SK-N-SH (cell line): ENCODE measurements at places on chromosomes 13 and 19.

DNA sequence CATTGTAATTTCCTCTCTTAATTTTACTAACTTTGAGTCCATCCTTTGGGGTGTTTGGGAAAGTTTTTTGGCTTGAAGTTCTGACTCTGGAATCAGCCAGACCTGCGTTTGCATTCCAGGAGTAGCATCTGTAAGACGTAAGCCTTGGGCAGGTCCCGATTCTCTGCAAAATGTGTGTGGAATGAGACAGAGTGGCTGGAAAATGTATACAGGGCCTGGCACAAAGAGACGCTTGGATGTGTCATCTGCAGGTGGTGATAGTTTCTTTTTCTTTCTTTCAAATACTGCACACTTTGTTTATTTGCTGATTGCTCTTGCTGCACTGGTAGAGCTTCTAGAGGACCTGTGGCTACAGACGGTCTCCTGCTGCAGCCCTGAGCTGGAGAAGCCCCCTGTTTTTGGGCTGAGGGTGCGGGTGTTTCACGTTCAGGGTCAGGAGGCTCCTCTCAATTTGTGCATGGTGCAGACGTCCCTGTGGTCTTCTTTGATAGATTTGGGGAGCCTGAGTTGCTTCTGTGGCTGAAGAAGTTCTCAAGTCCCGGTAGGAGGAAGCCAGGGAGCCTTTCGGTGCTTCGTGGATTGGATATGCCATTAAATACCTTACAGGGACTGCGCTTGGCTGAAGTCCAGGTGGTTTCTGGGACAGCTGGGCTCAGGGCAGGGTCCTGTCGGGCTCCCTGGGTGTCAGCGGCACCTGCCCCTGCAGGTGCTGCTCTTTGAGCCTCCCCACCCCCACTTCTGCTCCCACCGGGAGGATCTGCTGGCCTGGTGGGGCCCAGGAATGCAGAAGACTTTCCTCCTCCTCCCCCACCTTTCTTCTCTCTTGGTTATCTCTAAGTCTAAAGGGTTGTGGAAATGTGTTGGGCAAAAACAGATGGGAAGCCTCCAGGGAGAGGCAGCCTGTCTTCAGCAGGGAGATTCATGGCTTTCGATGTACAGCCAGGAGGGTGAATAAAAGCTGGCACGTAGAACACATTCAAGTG lies 44.0 kb upstream of the GAS6 start:
- no peak for DNase-seq

DNA sequence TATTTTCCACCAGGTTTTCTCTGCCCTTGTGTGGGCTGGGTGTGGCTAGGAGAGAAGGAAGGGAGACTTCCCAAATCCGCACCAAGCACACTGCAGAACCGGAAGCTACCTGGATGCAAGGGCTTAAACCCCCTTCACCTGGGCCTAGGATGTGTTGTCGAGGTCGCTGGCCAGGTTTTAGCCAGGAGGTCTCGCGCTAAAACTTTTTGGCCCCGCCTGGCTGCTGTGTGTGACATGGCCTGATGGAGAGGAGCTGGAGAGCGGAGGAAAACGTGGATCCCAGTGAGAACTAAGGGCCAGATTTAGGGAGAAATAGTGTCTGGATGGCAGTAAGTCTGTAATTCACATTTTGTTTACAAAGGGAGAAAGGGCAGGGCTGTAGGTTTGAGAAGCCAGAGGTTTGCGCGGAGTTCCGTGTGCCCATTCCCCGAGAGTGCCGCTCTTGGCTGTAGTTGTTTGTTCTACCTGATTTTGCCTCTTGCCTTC lies 3.1 kb upstream of the TSHZ3 start:
- DNase-seq = peak; percentile 19

GRCh38 chr13:50509771-50510441 lies 333.6 kb downstream of the DLEU7 start:
- DNase-seq = no peak

- DNase-seq = peak; percentile 82
These were observed 9.5 kb downstream of the ADAMTSL5 start for GRCh38 chr19:1503089-1503924.

DNA sequence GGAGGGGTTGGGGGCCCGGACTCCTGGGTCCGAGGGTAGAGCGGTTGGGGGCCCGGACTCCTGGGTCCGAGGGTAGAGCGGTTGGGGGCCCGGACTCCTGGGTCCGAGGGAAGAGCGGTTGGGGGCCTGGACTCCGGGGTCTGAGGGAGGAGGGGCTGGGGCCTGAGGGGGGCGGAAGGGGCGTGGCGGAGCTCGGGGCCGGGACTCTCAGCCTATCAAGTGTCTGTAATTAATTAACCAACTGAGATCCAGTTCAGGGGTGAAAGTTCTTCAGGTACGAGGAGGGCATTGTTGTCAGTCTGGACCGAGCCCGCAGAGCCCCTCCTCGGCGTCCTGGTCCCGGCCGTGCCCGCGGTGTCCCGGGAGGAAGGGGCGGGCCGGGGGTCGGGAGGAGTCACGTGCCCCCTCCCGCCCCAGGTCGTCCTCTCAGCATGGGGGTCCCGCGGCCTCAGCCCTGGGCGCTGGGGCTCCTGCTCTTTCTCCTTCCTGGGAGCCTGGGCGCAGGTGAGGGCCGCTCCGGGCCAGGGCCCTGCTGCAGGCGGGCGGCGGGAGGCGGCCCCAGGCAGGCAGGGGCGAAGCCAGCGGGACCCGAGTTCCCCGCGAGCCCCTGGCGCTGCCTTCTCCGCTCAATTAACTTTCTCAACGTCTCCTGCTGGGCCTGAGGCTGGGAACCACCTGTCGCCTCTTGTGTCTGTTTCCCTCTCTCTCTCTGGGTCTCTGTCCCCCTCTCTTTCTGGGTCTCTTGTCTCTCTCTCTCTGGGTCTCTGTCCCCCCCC lies 697 bp downstream of the FCGRT start:
- DNase-seq = peak; percentile 88

GRCh38 chr19:17686592-17687024 lies 1.5 kb downstream of the UNC13A start:
- DNase-seq = peak; percentile 94

- no peak for DNase-seq
These were observed 77.9 kb downstream of the SOX1 start for GRCh38 chr13:112144616-112145550.

GRCh38 chr13:44030615-44031014 lies 150.9 kb downstream of the LACC1 start:
- no peak for DNase-seq

GRCh38 chr19:10114651-10115391 lies 3.3 kb downstream of the P2RY11 start:
- DNase-seq = peak; percentile 43

- peak; percentile 12 for DNase-seq
These were observed 65.1 kb downstream of the KCNRG start for GRCh38 chr13:50080203-50080910.

DNA sequence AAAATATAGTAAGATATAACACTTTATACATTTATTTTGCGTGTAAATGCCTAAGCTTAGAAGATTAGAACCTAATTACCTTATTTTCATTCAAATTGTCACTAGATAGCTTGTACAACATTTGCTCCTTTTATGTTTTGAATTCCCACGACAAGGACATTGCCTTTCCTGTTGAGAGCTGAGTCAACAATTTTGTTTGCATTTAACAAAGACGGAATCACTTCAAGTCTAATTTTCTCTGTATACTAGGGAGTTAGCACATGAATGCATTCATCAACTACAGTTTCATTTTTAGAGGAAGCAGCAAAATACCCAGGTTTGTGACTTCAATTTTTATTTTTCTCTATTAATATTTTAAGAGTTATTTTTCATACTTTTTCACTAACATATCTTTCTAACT lies 48.7 kb upstream of the PCCA start:
- DNase-seq = no peak

DNA sequence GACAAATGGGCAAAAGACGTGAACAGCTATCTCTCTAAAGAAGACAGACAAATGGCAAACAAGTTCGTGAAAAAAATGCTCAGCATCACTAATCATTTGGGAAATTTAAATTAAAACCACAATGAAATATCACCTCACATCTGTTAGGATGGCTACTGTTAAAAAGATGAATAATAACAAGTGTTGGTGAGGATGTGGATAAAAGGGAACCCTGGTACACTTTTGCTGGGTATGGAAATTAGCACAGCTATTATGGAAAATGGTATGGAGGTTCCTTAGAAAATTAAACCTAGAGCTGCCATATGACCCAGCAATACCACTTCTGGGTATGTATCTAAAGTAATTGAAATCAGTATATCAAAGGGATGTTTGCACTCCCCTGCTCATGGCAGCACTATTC lies 7.1 kb downstream of the CABP5 start:
- DNase-seq = no peak

DNA sequence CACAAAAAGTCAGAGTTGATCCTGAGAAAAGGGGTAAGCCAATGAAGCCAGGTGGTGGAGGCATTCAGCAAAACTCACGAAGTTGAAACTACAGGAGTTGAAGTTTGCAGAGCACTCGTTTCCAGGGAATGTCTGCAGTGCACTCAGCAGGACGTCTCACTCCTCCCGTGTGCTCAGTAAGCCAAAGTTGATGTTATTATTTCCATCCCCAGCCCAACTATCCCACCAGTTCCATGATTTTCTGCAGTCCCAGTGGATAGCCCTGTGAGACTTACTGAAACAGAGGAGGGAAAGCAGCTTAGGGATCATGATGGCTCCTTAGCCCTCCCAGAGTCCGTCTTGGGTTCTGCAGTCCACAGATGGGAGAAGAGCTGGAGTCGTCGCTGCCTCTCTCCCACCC lies at the start of gene TARM1:
TSS of gene TARM1 (minus strand) at position 334 of the 400 bp plus-strand sequence. CDS start at position 309, 25 bp downstream.
- no peak for DNase-seq
